Activated CD4-positive, alpha-beta T cell treated with anti-CD3 and anti-CD28 coated beads, Interleukin-2, Interleukin-4, amounts not matched to agents 100 ng/mL and 50 ng/mL, durations not matched to agents 16 hours and 8 hours (primary cell): ENCODE measurements at places on chromosomes 11 and 22.

DNA sequence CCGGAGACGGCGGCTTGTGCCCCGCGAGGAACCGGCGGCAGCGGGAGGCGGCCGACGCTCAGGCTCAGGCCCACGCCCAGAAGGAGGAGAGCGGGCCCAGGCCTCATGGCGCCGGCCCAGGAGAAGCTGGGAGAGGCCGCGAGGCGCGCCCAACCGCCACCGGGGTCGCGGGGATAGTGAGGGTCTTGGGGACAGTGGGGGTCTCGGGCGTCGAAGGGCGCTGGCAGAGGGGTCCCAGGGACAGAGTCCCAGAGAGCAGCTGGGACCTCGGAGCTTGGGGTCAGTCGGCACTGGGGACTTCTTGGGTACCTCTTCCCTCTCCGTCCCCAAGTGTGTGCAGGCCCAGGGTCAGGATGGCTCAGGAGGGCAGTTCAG lies at the start of gene PKDREJ:
Gene PKDREJ (minus strand): TSS at position 128 of the 375 bp plus-strand sequence. CDS start 21 bp downstream, at position 107.
- no peak for DNase-seq

- no peak for DNase-seq
These were observed 63.0 kb downstream of the WNT11 start for GRCh38 chr11:76143274-76143673.

GRCh38 chr11:103888541-103888951 lies 147.9 kb upstream of the DDI1 start:
- DNase-seq, result no peak

GRCh38 chr11:70186420-70186819 lies 16.7 kb upstream of the FADD start:
- no peak for DNase-seq

DNA sequence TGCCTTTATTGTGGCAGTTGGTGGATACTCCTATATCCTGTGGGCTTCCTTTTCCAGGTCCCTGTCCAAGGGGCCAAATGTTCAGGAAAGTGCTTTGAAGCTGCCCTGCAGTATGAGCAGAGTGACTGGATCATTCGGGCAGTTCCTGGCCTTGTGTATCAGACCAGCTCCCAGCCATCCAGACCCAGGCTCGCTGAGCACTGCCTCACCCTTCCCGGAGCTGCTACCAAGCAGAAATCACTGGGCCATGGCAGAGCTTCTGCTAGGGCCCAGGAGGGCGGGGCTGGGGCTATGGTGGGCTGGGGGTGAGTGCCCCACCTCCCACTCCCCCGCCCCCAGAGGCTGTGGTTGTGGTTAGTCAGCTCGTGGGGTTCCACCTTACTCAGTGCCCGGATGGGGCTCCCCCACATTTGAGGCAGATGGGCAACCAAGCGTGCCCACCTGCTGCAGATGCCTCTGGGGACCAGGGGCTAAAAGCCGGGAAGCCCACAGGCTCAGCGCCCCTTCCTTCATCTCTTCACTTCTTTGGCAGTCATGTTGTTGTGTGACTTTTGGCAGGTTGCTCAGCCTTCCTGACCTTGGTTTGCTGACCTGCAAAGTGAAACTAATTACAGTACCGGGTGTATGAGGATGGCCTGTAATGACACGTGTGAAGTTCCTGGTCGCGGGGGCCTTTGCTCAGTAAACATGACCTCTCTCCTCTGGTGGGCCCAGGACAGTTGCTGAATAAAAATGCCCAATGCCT lies 2.1 kb upstream of the LRRC32 start:
- peak; percentile 27 for DNase-seq

DNA sequence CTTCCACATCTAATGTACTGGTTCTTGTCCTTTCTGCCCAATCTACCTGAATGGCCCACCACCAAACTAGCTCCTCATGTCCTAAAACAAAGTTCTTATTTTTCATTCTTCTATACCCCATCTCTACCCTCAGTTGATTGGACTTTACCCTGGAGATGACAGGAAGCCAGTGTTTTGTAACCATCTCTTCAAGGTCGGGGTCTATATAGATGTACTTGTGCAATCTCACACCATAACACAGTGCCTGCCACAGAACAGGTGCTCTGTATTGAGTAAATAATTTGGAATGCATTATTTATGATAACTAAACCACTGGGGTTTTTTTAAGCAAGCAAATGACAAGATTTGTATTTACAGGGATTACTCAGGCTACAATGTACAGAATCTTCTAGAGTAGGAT lies 76.7 kb upstream of the FAM181B start:
- no peak for DNase-seq

GRCh38 chr11:57527056-57527631 lies 3.4 kb downstream of the TIMM10 start:
- DNase-seq, result peak; percentile 65

GRCh38 chr11:19832086-19832750 lies 119.6 kb downstream of the NAV2 start:
- no peak for DNase-seq

GRCh38 chr11:61334434-61335354 lies 1.7 kb downstream of the TKFC start:
- DNase-seq, result no peak

DNA sequence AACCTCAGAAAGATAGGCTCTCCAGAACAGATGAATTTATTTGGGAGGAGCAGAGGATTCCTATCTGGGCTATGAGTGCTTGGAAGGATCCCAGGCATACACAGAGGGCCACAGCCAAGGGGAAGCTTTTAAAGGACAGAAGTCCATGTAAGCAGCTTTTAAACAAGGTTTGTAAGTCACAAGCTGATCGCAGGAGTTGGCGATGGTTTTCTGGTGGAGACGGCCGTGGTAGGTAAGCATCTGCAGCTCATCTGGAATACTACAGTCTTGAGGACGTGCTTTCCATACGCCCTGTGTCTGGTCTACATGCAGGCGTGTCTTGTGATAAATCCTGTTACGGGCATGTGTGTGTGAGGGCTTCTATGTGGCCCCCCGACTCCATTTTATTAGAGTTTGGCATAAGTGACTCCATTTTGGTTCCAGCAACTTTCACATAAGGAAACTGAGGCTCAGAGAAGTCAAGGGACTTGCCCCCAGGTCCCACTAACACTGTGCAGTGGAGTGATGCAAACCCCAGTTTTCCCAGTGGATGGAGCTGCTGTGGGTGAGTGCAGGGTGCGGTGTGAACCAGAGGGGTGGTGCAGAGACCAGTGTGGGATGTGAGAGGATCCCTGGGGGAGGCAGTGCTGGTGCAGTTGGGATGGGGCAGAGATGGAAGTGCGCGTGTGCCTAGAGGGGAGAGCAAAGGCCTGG lies 11.8 kb upstream of the ACY3 start:
- no peak for DNase-seq

- DNase-seq, result no peak
These were observed 84.7 kb downstream of the MSANTD4 start for GRCh38 chr11:105937331-105937730.

DNA sequence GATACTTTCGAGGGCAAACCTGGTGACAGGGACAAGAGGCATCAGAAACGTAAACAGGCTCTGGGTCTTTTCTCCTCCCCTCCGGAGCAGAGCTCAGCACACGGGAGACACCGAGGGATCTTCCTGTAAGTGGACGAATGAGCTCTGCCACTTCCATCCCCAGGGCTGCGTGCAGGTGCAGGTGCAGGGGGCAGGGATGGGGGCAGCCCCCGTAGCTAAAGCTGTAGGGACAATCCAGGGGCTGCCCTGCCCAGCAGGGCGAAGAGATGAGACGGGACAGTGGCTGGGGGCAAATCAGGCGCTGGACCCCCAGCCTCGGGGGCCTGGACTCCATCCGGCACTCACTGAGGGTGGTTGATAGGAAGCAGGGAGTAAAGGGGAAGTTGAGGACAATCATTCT lies 505.4 kb downstream of the BRD1 start:
- no peak for DNase-seq

- DNase-seq, result no peak
These were observed 293.2 kb downstream of the NELL1 start for GRCh38 chr11:20962581-20962980.

DNA sequence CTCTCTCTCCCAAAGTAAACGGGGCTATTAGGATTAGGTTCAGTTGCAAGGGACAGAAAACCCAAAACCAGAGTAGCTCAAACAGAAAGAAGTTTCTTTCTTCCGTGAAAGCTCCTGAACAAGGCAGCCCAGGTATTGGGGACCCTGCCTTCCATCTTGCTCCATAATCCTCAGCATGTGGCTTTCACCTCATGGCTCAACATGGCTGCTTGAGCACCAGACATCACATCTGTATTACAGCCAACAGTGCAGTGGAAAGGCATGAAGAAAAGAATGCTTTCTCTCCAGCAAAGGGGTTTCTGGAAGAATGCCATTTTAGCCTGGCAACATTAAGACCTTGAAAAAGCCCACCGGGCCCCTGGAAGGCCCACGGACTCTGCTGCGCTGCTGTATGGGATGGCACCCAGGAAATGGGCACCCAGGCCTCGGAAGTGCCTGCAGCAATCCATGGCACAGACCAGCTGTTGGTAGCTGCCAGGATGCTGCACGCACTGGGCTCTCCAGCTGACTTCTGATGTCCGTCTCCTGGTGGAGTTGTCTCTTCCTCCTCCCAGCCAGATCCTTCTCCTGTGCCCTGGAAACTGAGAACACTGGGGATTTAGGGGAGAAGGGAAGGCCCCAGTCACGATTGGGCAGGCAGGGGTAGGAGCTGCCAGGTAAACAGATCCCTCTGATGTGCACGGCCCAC lies 22.6 kb downstream of the PDGFB start:
- DNase-seq, result no peak

GRCh38 chr11:131195661-131196517 lies 174.5 kb upstream of the NTM start:
- no peak for DNase-seq

- DNase-seq, result no peak
These were observed 28.1 kb upstream of the OLFML1 start for GRCh38 chr11:7457211-7457610.

DNA sequence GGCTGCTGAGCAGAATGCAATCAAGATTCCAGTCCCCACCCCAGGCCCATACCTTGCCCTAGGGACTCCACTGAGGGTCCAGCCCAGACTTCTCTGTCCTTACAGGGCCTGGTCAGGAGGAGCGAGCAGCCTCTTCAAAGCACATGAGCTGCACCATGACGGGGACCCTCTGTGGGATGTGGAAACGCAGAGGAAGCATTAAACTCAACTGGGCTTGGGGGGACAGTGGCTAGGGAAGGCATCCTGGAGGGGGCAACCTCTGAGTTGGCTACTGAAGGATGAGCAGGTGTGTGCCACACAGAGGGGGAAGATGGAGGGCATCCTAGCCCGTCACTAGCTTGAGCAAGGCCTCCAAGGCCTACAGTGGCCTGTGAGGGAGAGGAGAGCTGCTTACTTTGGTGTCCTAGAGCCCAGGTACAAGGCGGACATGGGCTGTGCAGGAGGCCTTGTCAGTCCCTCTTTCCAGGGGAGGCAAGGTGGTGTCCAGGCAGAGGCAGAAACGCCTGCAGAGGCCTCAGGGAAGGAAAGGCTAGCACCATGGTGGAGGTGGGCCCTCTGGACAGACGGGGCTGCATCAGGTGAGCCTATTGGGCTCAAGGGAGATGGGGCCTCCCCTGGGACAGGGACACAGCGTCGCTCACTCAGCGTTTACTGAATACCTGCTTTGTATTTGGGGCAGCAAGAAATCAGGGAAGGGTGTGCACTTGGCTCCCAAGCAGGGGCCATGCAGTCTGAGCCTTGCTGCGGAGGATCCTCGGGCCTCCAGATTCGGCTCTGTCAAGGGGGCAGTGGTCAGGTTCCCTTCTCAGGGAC lies 14.3 kb downstream of the TTC38 start:
- DNase-seq, result no peak

- DNase-seq, result no peak
These were observed 33.4 kb downstream of the SERPIND1 start for GRCh38 chr22:20807315-20807752.

- DNase-seq, result no peak
These were observed 127.3 kb downstream of the MORC2 start for GRCh38 chr22:30841273-30841672.

- peak; percentile 69 for DNase-seq
These were observed 28.8 kb downstream of the IGSF9B start for GRCh38 chr11:133927690-133928627.
